ENCODE measurements at places on chromosomes 5 and 9. TPM values are rescaled to one million over a fixed set of nuclear protein-coding genes. Genes with fewer than 3 reads are reported as not detected.

GRCh38 chr5:76986825-76987526, 34.1 kb downstream of the CRHBP start:
- H3K4me3 ChIP-seq, result no peak overlapping the region
- no peaks in the 10 kb centered on the region for H3K36me3 ChIP-seq
- DNase-seq, result no peak
- H3K4me1 ChIP-seq, result no peaks in the 10 kb centered on the region

CDH12 gene
- total RNA-seq, result not detected

DNA sequence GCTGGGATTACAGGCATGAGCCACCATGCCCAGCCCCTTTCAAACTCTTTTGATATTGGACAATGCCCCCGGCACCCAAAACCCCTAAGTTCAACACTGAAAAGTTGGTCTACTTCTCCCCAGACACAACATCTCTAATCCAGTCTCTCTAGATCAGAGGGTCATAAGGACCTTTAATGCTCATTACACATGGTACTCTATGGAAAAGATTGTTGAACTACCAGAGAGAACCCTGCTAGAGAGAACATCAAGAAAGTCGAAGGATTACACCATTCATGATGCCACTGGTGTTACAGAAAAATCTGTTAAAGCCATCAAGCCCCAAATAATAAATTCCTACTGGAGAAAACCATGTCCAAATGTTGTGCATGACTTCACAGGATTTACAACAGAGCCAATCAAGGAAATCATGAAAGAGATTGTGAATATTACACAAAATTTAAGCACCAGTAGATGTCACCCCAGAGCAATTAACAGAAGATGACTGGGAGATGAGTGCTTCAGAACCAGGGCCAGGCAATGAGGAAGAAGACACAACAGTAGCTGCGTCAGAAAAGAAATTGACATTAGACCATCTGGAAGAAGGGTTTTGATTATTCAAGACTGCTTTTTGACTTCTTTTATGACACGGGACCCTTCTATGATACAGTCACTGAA, 28.3 kb upstream of the NIPAL4 start:
- no peak overlapping the region for H3K27ac ChIP-seq
- H3K27me3 ChIP-seq, result no peaks in the 10 kb centered on the region
- H3K36me3 ChIP-seq, result no peaks in the 10 kb centered on the region

DNA sequence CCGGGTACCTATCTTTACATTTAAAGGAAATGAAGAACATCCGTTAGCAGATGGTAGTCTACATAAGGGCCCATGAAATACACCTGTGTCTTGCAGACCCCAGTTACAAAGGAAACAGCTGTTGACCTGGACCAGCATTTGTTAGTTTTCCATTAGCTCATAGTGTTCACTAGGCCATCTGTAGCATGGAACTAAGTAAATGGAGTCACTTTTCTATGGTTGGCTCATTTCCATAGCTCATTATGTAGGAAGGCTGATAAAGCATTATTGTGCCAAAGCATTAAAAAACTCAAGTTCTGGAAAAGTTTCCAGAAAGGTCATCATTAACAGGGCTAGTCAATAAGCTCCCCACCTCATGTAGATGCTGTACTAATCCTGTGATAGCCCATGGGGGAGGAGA, 62.1 kb downstream of the PCSK1 start:
- no peak overlapping the region for H3K27ac ChIP-seq
- H3K4me1 ChIP-seq, result no peaks in the 10 kb centered on the region
- H3K36me3 ChIP-seq, result no peaks in the 10 kb centered on the region
- no peak for DNase-seq
- H3K27me3 ChIP-seq, result no peaks in the 10 kb centered on the region
- H3K4me3 ChIP-seq, result no peak overlapping the region

DNA sequence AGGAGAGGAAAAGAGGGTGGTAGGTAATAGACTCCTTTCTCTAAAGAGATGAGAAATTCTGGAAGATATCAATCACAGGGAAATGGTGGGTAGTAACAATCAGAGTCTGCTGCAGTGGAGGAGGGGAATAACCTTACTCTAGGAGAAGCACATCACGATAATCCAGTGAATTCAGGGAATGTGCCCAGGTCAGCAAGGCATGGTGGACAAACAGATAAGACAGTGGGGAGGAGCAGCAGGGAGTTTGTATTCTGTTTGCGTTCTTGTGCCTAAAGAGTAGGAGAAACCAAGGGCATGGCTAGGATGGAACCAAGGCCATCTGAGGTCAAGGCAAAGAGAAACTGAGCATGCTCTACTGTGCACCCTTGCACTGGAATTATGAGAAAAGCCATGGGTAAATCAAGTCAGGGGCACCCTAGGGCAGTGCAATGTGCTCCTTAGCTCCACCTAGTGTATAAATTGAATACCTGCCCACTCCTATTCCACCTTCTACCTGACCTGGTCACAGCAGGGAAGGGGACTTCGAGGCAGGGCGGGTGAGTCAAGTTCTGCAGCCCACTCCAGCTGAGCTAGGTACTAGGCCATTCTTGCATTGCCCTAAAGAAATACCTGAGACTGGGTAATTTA, 31.6 kb downstream of the RETREG1 start:
- peaks cover 50% of the 10 kb centered on the region for H3K4me1 ChIP-seq
- peak overlapping the region; percentile 86 for H3K27ac ChIP-seq
- H3K4me3 ChIP-seq, result no peak overlapping the region

ACOT12 gene
- total RNA-seq, result 1.4 TPM

All from Caco-2 (cell line).